SK-MEL-5 (cell line): ENCODE measurements at places on chromosomes 11 and 22.

DNA sequence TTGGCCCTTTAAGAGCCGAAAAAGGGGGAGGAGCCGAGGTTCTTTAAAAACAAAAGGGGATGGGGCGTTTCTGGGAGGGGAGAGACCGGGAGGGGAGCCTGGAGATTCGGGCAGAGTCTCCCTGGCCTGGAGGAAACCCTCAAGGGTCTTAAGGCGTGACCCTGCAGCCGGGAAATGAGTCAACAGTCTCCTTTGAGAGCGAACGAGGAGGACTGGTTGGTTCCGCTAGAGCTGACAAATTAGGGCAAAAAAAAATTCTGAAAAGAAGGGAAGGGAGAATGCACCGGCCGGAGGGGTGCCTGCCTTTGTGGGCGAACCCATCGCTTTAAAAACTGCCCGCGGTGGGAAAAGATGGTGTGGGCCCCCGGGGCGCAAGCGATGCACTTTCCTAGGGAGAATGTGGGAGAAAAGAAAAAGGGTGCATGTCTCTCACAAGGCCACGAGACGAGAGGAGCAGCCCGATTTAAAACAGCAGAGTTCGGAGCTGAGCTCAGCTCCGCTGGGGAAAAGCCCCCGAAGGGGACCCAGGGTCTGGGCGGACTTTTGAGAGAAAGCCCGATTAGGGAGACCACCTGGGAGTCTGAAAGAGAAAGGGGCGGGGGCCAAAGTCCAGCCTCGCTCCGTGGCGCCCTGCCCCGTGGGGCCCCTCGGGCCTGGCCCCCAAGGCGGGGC, 874 bp downstream of the ZFTA start:
- DNase-seq, result peak; percentile 72

- DNase-seq, result no peak
Measured at GRCh38 chr11:1084561-1085439, 10.1 kb downstream of the MUC2 start.

GRCh38 chr11:36073411-36074203, 129.7 kb downstream of the LDLRAD3 start:
- DNase-seq, result no peak

- no peak for DNase-seq
Measured at GRCh38 chr11:22832315-22833015, 2.9 kb upstream of the SVIP start.

GRCh38 chr22:31333641-31334040, 12.5 kb downstream of the PATZ1 start:
- DNase-seq, result no peak

DNA sequence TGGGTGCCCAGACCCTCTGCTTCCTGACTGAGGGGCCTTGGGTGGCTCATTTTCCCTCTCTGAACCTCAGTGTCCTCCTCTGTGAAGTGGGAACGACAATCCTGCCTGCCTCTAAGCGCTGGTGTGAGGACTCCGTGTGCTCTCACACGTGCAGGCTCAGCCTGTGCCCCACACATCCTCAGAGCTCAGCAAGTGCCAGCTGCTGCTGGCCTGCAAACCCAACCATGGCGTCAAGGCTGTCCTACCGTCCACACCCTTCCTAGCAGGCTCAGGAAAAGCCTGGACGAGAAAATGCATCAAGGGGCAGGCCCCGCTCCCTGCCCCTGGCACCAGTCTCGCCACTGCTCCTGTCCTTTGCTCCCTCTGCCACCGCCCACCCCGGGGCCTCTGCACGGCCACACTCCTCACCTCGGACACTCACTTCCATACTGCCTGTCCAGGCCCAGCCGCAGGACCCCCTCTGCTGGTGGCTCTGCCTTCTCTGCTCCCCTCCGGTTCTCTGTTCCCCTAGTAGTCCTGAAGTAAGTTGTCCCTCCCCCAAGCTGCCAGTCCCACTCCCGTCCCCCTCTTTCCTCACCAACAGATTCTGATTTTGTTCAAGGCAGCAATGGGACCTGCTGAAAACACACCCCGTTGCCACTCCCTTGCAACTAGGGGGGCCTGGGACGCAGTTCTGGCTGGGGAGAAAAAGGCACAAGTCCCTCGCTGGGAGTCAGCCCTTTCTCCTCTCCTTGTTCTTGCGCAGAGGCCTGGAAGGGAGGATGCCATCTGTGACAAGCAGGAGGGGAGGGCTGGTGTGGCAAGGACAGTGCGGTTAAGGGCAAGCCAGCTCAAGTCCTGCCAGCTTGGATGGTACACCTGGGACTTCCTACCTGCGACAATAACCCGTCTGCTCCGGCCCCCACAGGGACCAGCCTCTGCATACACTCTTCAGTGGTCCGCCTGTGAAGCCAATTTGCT, 62.2 kb downstream of the ARFGAP3 start:
- DNase-seq, result no peak

- DNase-seq, result peak; percentile 12
Measured at GRCh38 chr11:85627332-85627997, at the start of gene DLG2. DLG2 (minus strand) TSS chr11:85627344.

- no peak for DNase-seq
Measured at GRCh38 chr22:49301398-49302149, 526.1 kb downstream of the BRD1 start.
